Activated T-helper 17 cell treated with anti-CD3 and anti-CD28 coated beads, Interleukin-2, amount 50 U/mL, for 72 hours (primary cell): ENCODE measurements at places on chromosomes 13 and 19.

GRCh38 chr13:106418556-106418955 lies 116.9 kb downstream of the EFNB2 start:
- ATAC-seq: no peak

DNA sequence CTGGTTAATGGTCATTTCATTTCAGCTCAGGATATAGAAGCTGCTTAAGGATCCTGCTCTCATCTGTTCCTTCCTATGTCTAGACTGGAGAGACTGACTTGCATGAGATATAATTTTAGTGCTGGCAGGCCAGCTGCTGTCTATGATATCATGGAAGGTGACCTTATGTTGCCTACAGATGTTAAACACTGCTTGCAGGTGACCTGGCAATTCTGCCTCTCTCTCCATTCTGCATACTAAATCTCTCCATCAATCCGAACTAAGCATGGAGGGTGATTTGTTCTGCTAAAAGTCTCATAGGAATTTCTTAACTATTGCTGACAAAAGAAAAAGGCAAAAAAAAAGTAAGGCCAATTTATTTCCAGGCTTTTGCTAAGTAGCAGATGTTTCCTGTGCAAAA lies 81.0 kb downstream of the CCNA1 start:
- no peak for ATAC-seq

DNA sequence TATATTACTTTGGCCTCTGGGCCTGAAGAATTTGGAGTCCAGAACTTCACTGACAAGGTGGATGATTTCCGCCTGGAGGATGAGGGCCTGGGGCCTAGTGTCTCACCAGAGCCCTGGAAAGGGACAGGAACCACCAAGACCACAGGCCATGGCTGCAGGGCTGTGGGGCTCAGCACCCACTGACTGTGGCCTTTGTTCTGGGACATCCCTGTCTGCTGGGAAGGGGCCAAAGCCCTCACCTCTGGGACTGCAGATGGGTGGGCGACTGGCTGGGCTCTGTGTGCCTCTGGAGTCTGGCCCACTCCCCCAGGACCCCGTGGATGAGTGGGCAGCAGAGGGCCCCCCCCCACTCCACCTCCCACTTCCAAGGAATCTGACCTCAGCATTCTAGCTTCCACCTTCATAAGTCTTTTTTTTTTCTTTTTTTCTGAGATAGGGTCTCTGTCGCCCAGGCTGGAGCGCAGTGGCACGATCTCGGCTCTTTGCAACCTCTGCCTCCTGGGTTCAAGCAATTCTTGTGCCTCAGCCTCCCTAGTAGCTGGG lies 20.3 kb downstream of the CHST8 start:
- no peak for ATAC-seq

DNA sequence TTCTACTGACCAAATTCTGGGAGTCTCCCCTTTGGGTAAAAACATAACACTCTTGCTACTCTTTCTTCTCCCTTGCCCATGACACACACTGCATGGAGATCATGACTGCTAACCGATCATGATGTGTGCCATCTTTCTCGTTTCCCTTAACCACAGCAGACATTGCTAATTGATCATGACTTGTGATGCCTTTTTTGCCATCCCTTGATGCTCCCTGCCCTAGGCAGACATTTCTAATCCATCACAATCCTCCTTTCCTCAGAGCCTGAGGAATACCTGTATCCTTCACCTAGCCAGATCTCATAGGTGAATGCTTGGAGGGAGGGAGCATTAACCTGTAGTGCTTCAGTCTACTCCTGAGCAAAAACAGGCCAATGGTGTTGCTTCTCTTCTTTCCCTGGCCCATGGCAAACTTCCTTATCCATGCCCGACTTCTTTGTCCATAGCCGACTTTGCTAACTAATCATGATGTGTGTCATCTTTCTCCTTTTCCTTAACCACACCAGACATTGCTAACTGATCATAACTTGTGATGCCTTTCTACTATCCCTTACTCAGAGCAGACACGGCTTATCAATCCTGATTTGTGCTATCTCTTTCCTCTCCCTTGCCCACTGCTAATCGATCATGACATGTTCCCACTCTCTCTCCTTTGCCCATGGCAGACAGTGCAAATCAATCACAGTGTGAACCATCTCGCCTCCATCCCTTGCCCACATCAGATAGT lies 17.7 kb downstream of the NUMBL start:
- no peak for ATAC-seq

GRCh38 chr19:14318873-14319272 lies 62.4 kb upstream of the ADGRE5 start:
- ATAC-seq: no peak

- peak; percentile 27 for ATAC-seq
Measured at GRCh38 chr19:44113784-44114390, 688 bp downstream of the ZNF225 start.

DNA sequence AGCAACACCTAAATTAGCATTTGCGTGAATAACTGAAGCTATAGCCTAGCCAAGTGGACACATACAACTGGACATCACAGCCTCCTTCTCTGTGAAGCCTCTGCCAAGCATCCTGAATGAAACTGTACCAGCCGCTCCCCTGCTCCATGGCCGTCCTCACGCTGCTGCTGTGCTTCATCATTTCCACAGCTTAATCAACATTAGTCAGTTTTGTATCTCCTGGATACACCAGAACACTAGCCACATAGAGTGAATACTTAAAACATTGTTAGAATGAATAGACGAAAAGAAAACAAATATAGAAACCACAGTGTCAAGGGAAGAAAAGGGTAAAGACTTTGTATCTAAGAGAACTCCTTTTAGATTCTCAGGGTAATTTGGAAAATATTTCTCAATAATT lies 1526.9 kb downstream of the EFNB2 start:
- no peak for ATAC-seq

- ATAC-seq: no peak
Measured at GRCh38 chr19:5536337-5536894, 31.3 kb downstream of the TINCR start.

DNA sequence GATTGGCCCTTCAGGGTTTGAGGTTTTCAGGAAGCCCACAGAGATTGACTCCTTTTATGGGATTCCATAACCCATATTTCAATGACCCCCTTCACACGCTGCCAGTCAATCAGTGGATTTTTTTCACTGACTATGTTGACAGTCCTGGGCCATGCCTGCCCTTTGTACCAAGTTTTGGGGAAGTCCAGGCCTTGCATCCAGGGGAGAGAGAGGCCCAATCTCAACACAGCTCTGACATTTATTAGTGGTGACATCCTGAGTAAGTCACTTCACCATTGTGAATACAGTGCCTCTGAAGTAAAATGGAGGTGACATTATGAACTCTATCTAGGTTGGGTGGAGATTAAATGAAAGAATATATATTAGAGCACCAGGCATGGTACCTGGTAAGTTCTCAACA lies 181.1 kb downstream of the NUFIP1 start:
- ATAC-seq: no peak

DNA sequence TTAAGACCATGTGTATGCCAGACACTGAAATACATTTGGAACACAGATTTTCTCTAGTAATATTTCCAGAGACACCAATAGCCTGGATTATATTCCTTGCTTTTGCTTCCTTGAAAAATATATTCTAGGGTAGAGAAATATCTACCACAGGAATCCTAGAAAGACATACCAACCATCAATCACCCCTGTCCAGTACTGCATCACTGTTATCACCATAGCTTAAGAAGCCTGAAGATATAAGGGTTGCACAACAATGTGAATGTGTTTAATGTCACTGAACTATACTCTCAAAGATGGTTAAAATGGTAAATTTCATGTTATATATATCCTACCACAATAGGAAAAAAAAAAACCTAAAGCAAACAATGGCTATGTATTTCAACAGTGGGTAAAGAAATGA lies 163.6 kb downstream of the DIAPH3 start:
- no peak for ATAC-seq

- ATAC-seq: peak; percentile 20
Measured at GRCh38 chr13:48232420-48233045, 473 bp upstream of the ITM2B start.

DNA sequence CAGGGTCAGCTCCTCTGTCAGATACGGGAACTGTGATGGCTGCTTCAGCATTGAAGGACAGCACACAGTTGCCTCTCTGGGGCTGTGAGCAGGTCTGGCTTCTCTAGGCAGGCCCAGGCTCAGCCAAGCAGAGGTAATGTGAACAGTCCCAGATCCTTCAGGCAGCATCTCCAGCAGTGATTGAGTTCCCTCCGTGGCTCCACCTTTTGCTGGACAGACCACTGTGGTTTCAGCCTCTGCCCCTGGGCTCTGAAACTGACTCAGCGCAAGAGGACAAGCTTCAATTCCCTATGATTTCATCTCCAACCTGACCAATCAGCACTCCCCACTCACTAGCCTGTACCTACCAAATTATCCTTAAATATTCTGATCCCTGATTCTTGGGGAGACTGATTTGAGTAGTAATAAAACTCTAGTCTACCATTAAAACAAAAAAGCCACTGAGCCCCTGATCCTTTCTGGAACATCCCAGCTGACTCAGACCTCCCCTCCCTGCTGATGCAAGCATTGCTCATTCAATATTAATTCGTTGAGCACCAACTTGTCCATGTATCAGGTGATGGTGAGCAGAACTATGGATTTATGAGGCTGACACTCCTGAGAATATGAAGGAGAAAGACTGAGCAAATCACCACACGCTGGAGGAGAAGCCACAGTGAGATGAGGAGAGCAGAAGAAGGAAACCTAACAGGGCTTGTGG lies 16.7 kb downstream of the GSX1 start:
- ATAC-seq: no peak

- no peak for ATAC-seq
Measured at GRCh38 chr19:7177926-7178325, 108.4 kb downstream of the ZNF557 start.

- ATAC-seq: peak; percentile 54
Measured at GRCh38 chr19:40797963-40798682, 868 bp upstream of the EGLN2 start.

DNA sequence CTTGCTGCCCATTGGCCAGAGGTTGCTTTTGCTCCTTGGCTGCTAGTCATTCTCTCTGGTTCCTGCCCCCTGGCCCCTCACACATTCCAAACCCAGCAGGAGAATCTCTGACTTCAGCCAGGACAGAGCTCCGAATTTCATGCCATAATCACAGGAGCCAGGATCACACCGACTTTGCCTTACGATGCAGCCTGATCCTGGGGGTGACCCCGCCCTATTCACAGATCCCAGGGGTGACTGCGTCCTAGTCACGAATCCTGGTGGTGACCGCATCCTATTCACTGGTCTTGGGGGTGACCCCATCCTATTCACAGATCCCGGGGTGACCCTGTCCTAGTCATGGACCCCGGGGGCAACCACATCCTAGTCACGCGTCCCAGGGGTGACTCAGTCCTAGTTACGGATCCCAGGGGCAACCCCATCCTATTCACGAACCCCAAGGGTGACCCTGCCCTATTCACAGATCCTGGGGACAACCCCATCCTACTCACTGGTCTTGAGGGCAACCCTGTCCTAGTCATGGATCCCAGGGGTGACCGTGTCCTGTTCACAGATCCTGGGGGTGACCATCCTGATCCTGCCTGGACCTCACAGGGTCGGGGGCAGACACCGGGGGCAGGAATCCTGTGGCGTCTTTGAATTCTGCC lies 7.4 kb upstream of the TEX29 start:
- peak; percentile 71 for ATAC-seq
